PC-9 (cell line): ENCODE measurements at places on chromosomes 1 and 21.

GRCh38 chr1:85351202-85351828, 74.9 kb upstream of the BCL10 start:
- no peaks in the 10 kb centered on the region for H3K4me1 ChIP-seq
- H3K4me3 ChIP-seq: no peak overlapping the region
- no peaks in the 10 kb centered on the region for H3K27me3 ChIP-seq
- no peak for DNase-seq

DNA sequence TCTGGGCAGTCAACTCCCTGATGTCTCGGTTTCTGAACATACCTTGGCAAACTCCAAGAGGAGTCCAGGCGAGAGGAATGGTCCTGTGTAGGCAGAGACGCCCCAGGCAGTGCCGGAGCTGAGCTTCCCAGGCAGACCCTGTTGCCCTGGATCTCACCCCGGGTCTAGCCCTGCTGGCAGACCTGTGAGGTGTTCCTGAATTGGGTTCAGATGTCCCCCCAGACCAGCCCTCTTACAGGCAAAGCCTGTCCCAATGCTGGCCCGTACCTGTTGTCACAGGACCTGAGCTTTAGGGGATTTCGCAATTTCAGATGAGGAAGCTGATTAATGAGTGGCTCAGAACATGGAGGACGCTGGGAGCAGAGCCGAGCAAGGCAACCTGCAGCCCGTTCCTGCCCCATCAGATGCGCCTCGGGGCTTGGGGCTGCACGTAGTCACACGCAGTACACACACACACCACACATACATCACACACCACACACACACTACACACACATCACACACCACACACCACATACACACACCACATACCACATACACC, 38.5 kb upstream of the PDE9A start:
- H3K27me3 ChIP-seq: peaks cover 13% of the 10 kb centered on the region
- peak; percentile 38 for DNase-seq
- H3K4me3 ChIP-seq: no peak overlapping the region

- no peaks in the 10 kb centered on the region for H3K36me3 ChIP-seq
- H3K4me1 ChIP-seq: no peaks in the 10 kb centered on the region
- no peak for DNase-seq
- H3K4me3 ChIP-seq: no peak overlapping the region
- no peak overlapping the region for H3K27ac ChIP-seq
Observed at GRCh38 chr1:4056422-4056821, 156.3 kb upstream of the C1orf174 start.

DNA sequence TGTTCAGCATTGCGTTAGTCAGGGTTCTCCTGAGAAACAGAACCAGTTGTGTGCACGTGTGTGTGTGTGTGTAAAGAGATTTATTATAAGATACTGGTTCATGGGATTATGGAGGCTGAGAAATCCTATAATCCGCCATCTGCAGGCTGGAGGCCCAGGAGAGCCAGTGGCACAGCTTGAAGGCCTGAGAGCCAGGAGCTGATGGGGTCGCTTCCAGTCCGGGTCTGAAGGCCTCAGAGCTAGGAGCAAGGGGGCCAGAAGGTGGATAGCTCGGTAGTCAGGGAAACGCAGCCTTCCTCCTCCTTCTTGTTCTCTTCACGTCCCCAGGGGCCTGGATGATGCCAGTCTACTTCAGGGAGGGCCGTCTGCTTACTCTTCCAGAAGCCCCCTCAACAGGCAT, 37.7 kb downstream of the FAAP20 start:
- no peak for DNase-seq
- no peaks in the 10 kb centered on the region for H3K27me3 ChIP-seq
- H3K4me3 ChIP-seq: no peak overlapping the region
- no peak overlapping the region for H3K27ac ChIP-seq

GRCh38 chr1:153535242-153536011, at the start of gene S100A6:
Gene S100A6 (minus strand): TSS chr1:153535991. CDS start chr1:153535339, 652 bp downstream.
- H3K36me3 ChIP-seq: peaks cover 11% of the 10 kb centered on the region
- peak within 1 kb of the TSS; percentile 81 for H3K27ac ChIP-seq
- H3K4me3 ChIP-seq: peak within 1 kb of the TSS; percentile 85

GRCh38 chr1:2602311-2602835, 15.8 kb downstream of the PRXL2B start:
- H3K4me1 ChIP-seq: no peaks in the 10 kb centered on the region
- H3K27me3 ChIP-seq: peaks cover 95% of the 10 kb centered on the region
- H3K27ac ChIP-seq: no peak overlapping the region
- no peak overlapping the region for H3K4me3 ChIP-seq

DNA sequence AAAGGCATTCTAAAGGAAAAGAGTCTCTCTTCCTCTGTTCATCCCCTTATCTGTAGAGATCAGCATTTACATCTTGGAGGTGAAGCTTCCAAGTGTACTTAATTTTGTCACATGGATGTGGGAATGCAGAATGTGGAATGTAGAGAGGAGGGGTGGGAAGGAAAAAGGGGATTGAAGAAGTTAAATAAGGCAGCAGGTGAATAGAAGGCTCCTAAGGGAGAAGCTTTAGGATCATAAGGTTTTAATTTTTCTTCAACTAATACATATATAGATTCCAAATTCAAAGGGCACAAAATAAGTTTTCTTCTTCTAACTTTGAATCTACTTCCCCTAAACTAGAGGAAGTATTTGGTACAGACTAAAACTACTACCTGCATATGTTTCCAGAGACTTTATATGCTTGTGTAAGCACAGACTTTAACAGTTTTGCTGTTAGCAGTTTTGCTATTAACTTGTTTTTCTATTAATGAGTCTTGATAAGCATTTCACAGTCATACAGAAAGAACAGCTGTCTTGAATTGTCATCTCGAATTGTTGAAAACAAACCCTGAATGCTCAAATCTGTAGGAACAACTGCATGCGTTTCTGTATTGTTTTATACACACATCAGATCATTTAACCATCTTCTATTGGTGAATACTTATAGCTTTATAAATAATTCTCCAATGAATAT, 12.7 kb downstream of the TENT5C start:
- H3K4me3 ChIP-seq: no peak overlapping the region
- H3K27me3 ChIP-seq: no peaks in the 10 kb centered on the region
- DNase-seq: no peak
- H3K36me3 ChIP-seq: no peaks in the 10 kb centered on the region

- no peaks in the 10 kb centered on the region; the same call in 1 of the 2 replicates for H3K36me3 ChIP-seq
- H3K27ac ChIP-seq: no peak overlapping the region
- no peaks in the 10 kb centered on the region for H3K27me3 ChIP-seq
- DNase-seq: no peak
Observed at GRCh38 chr1:37884145-37884544, 24.8 kb upstream of the MTF1 start.

- H3K4me1 ChIP-seq: no peaks in the 10 kb centered on the region
- H3K4me3 ChIP-seq: no peak overlapping the region
- H3K36me3 ChIP-seq: no peaks in the 10 kb centered on the region
- H3K27me3 ChIP-seq: peaks cover 12% of the 10 kb centered on the region; the same call in 1 of the 2 replicates
- DNase-seq: no peak
- H3K27ac ChIP-seq: no peak overlapping the region
Observed at GRCh38 chr1:175536369-175536768, 207.0 kb downstream of the TNR start.

- H3K27me3 ChIP-seq: no peaks in the 10 kb centered on the region
- H3K27ac ChIP-seq: no peak overlapping the region
- no peaks in the 10 kb centered on the region for H3K4me1 ChIP-seq
- no peak for DNase-seq
- H3K36me3 ChIP-seq: no peaks in the 10 kb centered on the region
Observed at GRCh38 chr1:25658791-25659431, 42.3 kb downstream of the MAN1C1 start.

DNA sequence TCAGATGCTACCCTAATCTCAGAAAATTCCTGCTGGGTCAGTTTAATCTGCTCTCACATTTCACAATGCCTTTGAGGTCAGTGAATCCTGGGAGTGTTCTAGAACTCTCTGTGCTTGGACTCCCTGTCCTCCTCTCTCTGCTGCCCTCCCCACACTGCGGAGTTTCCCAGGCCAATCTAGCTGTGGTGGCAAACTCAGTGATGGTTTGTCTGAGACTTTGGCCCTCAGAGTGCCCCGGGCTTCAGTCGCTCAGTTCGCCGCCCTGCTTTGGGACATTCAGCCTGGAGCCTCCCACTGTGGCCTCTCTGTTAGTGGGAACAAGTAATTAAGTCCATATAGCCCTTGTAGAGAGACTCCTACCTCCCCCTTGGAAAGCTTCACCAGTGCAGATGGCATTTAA, 7.1 kb downstream of the C1orf226 start:
- DNase-seq: no peak
- H3K4me3 ChIP-seq: no peak overlapping the region
- peaks cover 7% of the 10 kb centered on the region; the same call in 1 of the 2 replicates for H3K36me3 ChIP-seq
- H3K27me3 ChIP-seq: no peaks in the 10 kb centered on the region
- no peaks in the 10 kb centered on the region for H3K4me1 ChIP-seq

GRCh38 chr1:21955058-21955457, 17.9 kb upstream of the HSPG2 start:
- H3K27ac ChIP-seq: no peak overlapping the region
- peaks cover 29% of the 10 kb centered on the region for H3K4me1 ChIP-seq
- no peaks in the 10 kb centered on the region for H3K36me3 ChIP-seq

- no peak overlapping the region for H3K4me3 ChIP-seq
- DNase-seq: no peak
- no peaks in the 10 kb centered on the region for H3K36me3 ChIP-seq
- H3K4me1 ChIP-seq: peaks cover 4% of the 10 kb centered on the region; the same call in 1 of the 2 replicates
- no peak overlapping the region for H3K27ac ChIP-seq
- no peaks in the 10 kb centered on the region for H3K27me3 ChIP-seq
Observed at GRCh38 chr1:54558434-54559030, 10.5 kb downstream of the ACOT11 start.

DNA sequence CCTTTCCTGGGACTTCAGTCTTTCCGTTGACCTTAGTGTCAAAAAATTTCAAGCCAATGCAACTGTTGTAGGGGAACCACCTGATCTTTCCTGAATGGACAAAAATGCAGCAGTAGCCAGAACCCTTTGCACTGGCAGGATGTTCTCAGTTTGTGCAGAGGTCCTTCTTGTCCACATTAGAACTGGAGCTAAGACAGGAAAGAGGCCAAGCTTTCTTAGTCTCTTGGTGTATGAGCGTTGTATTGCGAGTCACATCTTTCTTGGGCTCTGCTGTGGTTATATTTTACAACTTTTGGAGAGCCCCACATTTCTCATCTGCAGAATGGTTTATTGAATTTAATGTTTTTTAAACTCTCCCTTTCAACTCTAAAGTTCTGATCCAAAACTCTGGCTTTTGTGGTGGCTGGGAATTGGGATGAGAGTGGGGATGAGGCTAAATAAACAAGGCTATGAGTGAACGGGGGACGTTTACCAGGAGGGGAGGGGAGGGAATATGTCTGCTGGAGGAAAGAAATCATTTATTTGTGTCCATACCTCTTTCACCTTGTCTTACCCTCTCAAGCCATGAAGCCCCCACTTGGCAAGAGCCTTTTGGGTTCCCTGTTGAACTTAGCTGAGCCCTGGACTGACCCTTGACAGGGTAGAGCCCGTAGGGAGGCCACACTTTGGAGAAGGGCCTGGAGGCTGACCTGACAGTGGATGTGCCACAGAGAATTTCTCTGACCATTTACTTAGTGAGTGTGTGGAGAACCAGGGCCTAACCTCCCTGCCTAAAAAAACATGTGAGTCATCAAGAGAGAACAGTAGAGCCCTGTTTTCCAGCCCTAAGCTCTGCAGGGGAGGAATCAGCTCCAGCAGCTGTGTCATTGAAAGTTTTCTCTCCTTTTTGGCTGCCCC, 586 bp downstream of the CHI3L2 start:
- DNase-seq: no peak
- H3K27me3 ChIP-seq: no peaks in the 10 kb centered on the region
- H3K27ac ChIP-seq: peak overlapping the region; percentile 30; the same call in 1 of the 2 replicates
- H3K36me3 ChIP-seq: no peaks in the 10 kb centered on the region

GRCh38 chr1:26938004-26938658, 16.6 kb downstream of the NUDC start:
- H3K4me1 ChIP-seq: no peaks in the 10 kb centered on the region
- no peak for DNase-seq
- H3K27ac ChIP-seq: no peak overlapping the region
- H3K36me3 ChIP-seq: no peaks in the 10 kb centered on the region
- no peaks in the 10 kb centered on the region for H3K27me3 ChIP-seq
- H3K4me3 ChIP-seq: no peak overlapping the region

DNA sequence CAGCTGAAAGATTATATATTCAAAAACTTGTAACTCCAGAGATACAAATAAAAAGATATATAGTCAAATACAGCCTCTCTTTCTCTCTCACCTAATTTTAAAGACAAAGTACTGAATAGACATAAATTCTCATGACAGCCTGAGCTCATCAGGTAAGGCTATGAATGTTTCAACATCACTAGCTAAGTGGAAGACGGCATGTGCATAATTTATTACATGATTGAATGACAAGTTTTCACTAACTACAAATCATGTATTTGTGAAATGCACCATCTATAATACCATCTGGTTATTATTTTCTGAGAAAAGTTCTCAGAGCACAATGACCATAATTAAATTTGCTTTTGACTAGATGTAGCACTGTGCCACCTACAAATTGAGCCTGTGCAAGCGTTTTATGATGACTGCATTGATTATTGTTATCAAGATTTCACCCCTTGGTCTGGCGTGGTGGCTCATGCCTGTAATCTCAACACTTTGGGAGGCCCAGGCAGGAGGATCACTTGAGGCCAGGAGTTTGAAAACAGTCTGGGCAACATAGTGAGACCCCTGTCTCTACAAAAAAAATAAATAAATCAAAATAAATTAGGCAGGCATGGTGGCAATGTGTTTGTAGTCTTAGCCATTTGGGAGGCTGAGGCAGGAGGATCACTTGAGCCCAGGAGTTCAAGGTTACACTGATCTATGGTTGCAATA, 128.2 kb downstream of the APP start:
- H3K36me3 ChIP-seq: no peaks in the 10 kb centered on the region
- H3K27ac ChIP-seq: no peak overlapping the region
- H3K27me3 ChIP-seq: no peaks in the 10 kb centered on the region
- no peak for DNase-seq
- no peaks in the 10 kb centered on the region for H3K4me1 ChIP-seq

DNA sequence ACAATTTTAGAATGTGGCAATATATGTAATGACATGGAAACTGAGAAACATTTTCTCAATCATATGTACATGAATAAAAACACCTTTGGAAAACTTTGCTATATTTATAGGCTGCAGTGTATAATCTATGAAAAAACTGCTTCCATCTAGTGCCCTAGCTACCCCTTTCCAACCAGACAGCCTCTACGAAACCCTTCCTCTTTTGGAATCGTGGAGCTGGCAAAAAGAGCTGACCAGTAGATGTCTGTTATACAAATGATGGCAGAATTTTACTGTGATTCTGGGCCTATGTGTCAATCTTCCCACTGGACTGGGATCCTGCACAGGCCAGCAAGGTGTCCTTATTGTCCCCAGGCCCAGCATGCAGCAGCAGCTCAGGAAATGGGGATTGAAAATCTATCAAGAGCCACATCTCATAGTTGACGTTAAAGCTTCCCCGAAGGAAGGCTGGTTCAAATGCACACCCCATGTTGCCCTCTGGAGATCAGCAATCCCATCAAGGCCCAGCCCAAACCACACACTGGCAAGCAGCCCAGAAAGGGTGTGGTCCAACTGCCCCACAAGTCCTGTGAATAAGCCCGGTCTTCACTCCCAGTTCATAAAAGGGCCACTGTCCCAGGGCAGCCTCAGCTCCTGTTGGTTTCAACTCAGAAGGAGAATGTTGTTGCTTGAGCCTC, 8.8 kb upstream of the FAM20B start:
- peak overlapping the region; percentile 28; the same call in 1 of the 2 replicates for H3K4me3 ChIP-seq
- peaks cover 39% of the 10 kb centered on the region for H3K4me1 ChIP-seq
- no peaks in the 10 kb centered on the region for H3K36me3 ChIP-seq
- no peaks in the 10 kb centered on the region for H3K27me3 ChIP-seq
- peak overlapping the region; percentile 76 for H3K27ac ChIP-seq
